Stimulated activated CD4-positive, alpha-beta T cell treated with anti-CD3 and anti-CD28 coated beads, TNF-alpha, amount 100 ng/mL, for 1 hour (primary cell): ENCODE measurements at places on chromosomes 16 and 17.

DNA sequence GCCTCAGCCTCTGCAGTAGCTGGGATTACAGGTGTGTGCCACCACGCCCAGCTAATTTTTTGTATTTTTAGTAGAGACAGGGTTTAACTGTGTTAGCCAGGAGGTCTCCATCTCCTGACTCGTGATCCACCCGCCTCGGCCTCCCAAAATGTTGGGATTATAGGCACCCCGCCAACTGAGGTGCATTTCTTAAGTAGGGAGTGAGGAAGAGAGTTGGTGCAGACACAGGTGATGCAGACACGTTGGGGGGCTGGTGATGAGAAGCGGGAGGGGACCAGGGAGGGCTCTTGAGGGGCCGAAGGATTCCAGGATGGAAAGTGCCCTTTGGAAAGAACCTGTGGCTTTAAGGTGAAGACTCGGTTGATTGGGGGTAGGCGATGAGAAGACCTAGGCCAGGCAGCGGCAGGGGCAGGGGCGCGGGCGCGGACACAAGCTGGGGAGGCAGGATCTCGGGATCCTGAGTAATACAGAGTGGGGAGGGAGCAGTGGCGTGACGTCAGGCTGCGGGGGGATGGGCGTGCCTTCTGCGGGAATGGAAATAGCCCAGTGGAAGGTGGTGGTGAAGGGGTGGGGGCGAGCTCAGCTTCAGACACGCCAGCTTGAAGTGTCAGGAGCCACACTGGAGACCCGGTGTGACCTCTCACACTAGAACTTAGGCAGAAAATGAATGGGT lies 2.5 kb upstream of the ATP6V0C start:
- DNase-seq, result no peak

- no peak for DNase-seq
Measured at GRCh38 chr16:53614346-53614745, 89.3 kb downstream of the RPGRIP1L start.

DNA sequence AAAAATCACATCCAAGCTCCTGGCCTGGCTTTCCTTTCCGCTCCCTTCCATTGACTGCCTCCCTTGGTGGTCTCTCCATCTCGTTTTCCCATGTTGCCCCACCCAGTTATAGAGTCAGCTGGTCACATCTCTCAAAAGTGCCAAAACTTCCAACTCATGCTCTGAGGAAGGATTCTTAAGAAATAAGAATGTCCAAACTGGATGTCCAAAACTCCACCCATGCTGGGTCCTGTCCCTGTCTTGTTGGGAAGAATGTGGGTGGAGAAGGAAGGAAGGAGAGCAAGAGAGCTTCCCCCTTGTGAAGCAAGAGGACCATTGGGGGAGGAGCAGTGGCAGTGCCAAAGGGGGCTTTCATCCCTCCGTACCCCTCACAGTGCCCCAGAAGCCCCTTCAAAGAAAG lies 44.6 kb upstream of the MAP3K14 start:
- DNase-seq, result no peak

DNA sequence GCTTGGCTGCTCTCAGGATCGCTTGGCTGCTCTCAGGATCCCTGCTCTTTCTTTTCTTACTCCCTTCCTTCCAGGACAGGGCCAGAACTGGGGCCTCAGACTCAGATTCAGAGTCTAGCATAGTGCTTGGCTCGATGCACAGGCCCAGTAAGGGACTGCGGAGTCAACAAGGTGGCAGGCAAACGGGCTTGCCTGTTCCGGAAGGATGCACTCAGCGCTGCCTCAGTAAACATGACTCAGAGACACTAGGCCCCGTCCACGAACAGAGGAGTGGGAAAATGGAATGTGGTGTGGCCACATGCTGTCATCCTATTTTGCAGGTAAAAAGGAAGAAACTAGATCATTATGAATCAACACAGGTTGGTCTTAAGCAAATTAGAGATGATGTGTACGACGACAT lies 9.8 kb downstream of the SPHK1 start:
- DNase-seq, result no peak

GRCh38 chr16:88780142-88781062 lies 4.6 kb downstream of the PIEZO1 start:
- no peak for DNase-seq

DNA sequence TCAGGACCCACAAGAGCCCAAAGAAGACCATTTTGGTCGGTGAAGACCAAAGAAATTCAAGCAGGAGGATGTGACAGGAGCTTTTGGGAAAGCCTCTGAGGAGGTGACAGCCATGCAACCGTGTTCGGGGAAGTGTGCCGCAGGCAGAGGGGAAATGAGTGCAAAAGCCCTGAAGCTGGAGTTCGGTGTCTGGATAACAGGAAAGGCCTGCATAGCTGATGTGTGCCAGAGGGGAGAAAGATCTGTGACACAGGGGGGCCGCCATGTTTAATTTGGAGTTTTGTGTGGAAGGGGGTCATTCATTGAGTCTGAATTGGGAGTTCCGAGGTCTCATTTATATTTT lies 870 bp upstream of the ZC3H7A start:
- no peak for DNase-seq

DNA sequence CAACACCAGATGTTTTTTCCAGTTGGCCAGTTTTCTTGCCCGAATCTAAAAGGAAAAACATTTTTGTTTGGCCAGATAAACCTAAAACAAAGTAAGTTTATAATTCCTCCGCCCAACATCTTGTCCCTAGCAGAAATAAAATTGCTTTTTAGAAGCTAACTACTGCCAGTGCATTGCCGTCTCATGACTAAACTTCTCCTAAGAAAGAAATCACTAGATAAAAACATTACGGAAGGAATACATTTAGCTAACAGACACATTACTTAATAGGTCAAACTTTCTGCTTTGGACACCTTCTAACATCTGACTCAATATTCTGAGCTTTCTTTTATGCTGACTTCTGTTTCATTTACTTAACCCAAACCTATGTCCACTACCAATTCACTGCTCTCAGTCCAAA lies 36.2 kb downstream of the FBXL20 start:
- DNase-seq, result no peak

- no peak for DNase-seq
Measured at GRCh38 chr16:88617268-88618031, 20.9 kb upstream of the IL17C start.

DNA sequence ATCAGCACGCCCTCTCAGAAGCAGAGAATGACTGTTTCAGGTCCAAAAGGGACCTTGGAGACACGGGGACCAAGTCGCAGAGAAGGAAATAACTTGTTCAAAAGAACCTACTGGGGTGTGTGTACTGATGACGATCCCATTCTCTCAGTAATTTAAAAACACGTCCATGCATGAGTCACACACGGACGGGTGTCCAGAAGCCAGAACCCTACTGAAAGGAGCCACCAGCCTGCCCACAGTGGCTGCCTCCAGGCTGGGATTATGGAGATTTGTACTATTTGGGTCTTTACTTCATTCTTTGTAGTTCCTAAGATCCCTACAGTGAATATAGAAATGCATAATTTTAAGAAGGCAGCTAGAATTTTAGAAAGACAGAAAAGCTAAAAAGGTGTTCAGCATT lies 27.8 kb downstream of the TMEM204 start:
- DNase-seq, result no peak

- no peak for DNase-seq
Measured at GRCh38 chr16:60110531-60110930, 1376.4 kb upstream of the GOT2 start.

DNA sequence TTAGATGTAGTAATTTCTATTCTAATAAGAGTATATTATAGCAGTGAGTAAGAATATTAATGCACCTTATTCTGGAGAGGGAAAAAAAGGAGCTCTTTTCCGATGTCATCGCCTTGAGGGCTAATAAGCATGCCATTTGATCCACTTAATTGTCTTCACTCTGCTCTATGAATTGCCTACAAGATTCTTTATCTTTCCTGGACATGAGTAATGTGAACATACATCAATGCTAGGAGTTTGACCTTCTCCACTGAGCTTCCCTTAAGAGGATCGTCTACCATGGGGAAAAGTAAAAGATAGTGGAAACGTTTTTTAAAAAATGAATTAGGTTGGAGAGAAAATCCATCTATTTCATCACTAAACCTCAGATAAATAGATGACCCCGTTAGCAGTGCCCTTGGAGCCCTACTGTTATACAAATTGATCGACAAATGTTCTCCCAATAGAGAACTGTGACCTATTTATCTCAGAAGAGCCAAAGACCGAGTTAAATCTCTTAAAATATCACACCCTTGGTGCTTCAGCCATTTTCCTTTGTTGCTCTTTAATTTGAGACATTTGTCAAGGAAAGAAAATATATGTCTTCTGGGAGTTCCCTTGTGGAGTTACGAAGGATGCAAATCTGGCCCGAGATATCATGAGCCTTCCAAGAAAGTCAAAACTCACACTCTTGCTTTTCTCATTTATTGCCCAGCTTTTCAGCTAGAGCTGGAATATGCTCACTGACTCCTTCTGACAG lies 898.5 kb downstream of the KCNJ2 start:
- no peak for DNase-seq

GRCh38 chr17:45813048-45813725 lies 29.1 kb downstream of the CRHR1 start:
- no peak for DNase-seq

DNA sequence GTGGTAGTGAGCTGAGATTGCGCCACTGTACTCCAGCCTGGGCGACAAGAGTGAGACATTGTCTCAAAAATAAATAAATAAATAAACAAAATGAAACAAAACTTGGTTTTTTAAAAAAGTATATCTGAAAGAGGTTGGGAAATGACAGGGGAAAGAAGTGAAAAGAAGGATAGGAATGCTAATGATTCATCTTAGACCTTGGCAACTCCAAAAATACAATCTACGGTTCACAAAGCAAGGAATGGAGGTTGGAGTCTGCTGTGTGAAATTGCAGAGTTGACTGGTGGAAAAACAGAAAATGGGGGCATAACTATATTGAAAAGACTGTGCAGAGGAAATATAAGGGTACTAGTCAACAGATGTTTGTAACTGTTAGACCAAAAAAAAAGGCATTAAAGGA lies 40.0 kb upstream of the CD300E start:
- no peak for DNase-seq

GRCh38 chr17:70365091-70365583 lies 195.8 kb downstream of the KCNJ2 start:
- no peak for DNase-seq

GRCh38 chr16:17471719-17472461 lies 1.1 kb upstream of the XYLT1 start:
- DNase-seq, result no peak

GRCh38 chr17:83069571-83069906 lies 9.9 kb upstream of the METRNL start:
- DNase-seq, result no peak

- no peak for DNase-seq
Measured at GRCh38 chr17:81582341-81582740, 30.2 kb upstream of the FAAP100 start.
